ENCODE measurements at places on chromosomes 5 and 9. TPM values are rescaled to one million over a fixed set of nuclear protein-coding genes. Genes with fewer than 3 reads are reported as not detected.

Gene CCL28
- total RNA-seq: not detected

Gene PKD2L2
- total RNA-seq: not detected

Gene WNK2
- 87.2 TPM for total RNA-seq

Gene ANXA1
- total RNA-seq: 5.7 TPM

Gene PDCD1LG2
- total RNA-seq: not detected

Gene STPG3
- total RNA-seq: not detected

Gene PCDHA8
- total RNA-seq: 0.96 TPM

Gene PCDHGA2
- 0.31 TPM for total RNA-seq

Gene CD274
- total RNA-seq: not detected

Gene CCNI2
- 1.4 TPM for total RNA-seq

Gene MCTP1
- 3.4 TPM for total RNA-seq

Gene POU5F2
- total RNA-seq: 0.06 TPM
